ENCODE measurements at places on chromosomes 7 and 10. TPM values are rescaled to one million over a fixed set of nuclear protein-coding genes. Genes with fewer than 3 reads are reported as not detected.

- no peaks in the 10 kb centered on the region for H3K36me3 ChIP-seq
- no peak overlapping the region for H3K4me3 ChIP-seq
- no peaks in the 10 kb centered on the region for H3K4me1 ChIP-seq
Observed at GRCh38 chr10:27558612-27559020, 54.5 kb downstream of the RAB18 start.

GRCh38 chr7:116706668-116707126, 34.7 kb downstream of the MET start:
- no peaks in the 10 kb centered on the region for H3K36me3 ChIP-seq
- no peak for DNase-seq
- H3K27me3 ChIP-seq: peaks cover 36% of the 10 kb centered on the region

DNA sequence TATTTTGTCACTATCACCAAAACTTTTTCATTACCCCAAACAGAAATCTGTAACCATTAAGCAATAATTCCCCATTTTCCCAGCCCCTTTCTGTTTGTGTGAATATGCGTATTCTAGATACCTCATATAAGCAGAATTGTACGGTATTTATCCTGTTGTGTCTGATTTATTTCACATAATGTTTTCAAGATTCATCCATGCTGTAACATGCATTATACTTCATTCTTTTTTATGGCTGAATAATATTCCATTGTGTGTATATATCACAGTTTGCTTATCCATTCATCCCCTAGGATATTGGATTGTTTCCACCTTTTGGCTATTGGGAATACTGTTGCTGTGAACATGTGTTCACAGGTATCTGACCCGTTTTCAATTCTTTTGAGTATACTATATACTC, 26.5 kb downstream of the GALNT11 start:
- H3K27me3 ChIP-seq: no peaks in the 10 kb centered on the region
- no peak overlapping the region for H3K4me3 ChIP-seq
- no peaks in the 10 kb centered on the region for H3K4me1 ChIP-seq
- H3K36me3 ChIP-seq: no peaks in the 10 kb centered on the region

- H3K4me3 ChIP-seq: no peak overlapping the region
- H3K4me1 ChIP-seq: peaks cover 37% of the 10 kb centered on the region
- no peaks in the 10 kb centered on the region for H3K27me3 ChIP-seq
Observed at GRCh38 chr7:55966851-55967250, 2.5 kb downstream of the NIPSNAP2 start.

GRCh38 chr10:100655760-100656421, 89.5 kb upstream of the PAX2 start:
- H3K36me3 ChIP-seq: no peaks in the 10 kb centered on the region
- H3K27me3 ChIP-seq: peaks cover 84% of the 10 kb centered on the region
- H3K4me1 ChIP-seq: peaks cover 26% of the 10 kb centered on the region
- H3K27ac ChIP-seq: no peak overlapping the region
- peak; percentile 28 for DNase-seq

DNA sequence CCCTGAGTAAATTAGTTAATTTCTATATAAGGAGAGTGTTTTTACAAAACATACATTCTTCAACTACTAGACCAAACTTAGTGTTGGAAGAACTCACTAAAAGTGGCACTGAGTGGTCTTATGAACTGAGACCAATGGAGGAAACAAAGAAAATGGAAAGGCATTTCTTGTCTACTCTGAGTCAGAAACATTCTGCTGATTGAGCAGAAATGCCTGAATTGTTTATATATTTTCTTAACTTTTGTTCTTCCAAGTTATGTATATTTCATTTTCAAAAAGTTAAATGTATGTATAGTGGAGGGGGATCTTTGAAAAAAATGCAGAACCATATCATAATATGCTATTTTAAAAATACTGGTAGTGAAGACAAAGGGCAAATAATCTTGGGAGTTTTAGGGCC, 320.7 kb downstream of the HGF start:
- H3K4me3 ChIP-seq: no peak overlapping the region
- H3K4me1 ChIP-seq: no peaks in the 10 kb centered on the region
- no peak for DNase-seq
- no peak overlapping the region for H3K27ac ChIP-seq
- H3K36me3 ChIP-seq: no peaks in the 10 kb centered on the region

The TSPAN15 gene
- 1.8 TPM for total RNA-seq

All from activated T-cell treated with anti-CD3 and anti-CD28 coated beads, Interleukin-2, amount 50 U/mL, for 72 hours (primary cell).